ENCODE measurements at places on chromosomes 5 and 9.
A peak's percentile ranks its signal among the peaks of the same experiment; 100 is the strongest.

- DNase-seq: peak; percentile 4
Observed at GRCh38 chr5:133367071-133367786, 245.1 kb downstream of the FSTL4 start.

GRCh38 chr5:66529704-66530103, 66.5 kb upstream of the MAST4 start:
- DNase-seq: no peak

GRCh38 chr5:66186108-66186507, 42.0 kb downstream of the SREK1 start:
- DNase-seq: no peak

DNA sequence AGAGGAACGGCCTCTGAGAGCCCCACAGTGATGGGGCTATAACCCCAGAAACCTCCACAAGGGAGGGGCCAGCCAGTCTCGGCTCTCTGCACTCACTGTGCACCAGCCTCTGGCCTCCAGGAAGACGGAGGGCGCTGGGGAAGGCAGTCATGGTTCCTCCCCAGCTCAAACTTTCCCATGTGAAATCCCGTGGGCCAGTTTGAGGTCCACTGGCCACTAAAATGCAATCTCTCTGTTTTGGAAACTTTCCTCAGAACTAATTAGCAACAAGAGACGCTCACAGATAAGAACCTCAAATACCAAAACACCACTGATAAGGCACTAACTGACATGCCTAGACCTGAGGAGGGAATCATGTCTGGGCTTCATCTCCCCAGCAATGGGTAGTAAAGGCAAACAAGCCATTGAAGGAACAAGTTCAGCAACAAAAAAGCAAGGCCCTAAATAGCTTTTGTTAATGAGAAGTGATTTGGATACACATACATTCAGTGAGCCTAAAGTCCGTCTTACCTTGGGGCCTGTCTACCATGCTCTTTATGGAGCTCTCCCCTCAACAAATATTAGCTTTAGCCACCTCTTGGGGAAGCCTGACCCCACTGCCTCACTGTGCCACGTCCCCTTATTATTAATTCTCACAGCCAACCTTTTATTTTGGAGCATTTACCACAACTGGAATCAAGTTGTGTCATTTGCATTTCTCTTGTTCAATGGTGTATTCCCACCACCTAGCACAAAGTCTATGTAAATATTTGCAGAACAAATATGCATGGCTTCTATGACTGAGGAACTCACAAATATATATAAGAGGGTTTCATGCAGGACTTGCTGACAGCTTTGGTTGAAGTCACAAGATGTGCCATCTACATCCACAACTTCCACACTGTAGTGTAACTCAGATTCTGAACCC, 56.1 kb upstream of the GLRX start:
- DNase-seq: no peak

GRCh38 chr9:71648453-71648852, 119.9 kb downstream of the CEMIP2 start:
- DNase-seq: no peak

GRCh38 chr5:135195270-135195608, 161.2 kb upstream of the PITX1 start:
- no peak for DNase-seq

- DNase-seq: no peak
Observed at GRCh38 chr5:133706506-133707430, 94.4 kb upstream of the FSTL4 start.

GRCh38 chr5:58886315-58887207, 303.7 kb downstream of the RAB3C start:
- peak; percentile 78 for DNase-seq

- no peak for DNase-seq
Observed at GRCh38 chr5:113274836-113275414, 159.9 kb downstream of the TSSK1B start.

DNA sequence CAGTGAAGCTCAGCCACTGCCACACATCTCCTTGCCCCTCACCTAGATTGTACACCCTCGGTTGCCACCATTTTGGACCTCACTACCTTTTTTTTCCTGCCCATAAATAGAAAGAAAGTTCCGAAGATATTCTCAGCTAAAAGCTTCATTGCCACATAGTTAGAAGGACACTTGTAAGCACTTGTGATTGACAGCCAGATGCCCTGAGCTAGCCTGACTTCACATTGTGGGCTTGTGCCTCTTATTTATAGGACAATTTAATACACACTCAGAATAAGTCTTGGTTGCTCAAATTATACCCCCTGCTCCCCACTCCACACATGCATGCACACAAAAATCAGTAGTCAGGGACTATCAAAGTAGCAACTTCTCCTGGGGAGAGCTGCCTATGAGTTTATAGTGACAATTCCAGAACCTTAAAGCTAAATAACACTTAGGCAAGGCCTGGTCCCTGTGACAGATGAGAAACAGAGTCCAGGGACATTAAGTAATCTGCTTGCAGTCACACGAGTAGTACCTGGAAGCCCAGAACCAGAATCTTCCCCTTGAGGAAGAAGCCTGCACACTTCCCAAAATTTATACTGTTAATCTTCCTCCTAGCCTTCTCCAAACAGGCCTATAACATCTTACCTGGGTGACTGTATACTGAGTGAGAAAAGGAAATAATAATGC, 184.8 kb downstream of the BRINP1 start:
- no peak for DNase-seq

GRCh38 chr5:169527863-169528262, 55.7 kb upstream of the SPDL1 start:
- peak; percentile 41 for DNase-seq

- DNase-seq: peak; percentile 72
Observed at GRCh38 chr9:76136986-76137385, 246.5 kb downstream of the PCSK5 start.

- DNase-seq: peak; percentile 83
Observed at GRCh38 chr9:128254855-128255759, 20.7 kb downstream of the GOLGA2 start.

GRCh38 chr5:90792725-90793124, 234.1 kb downstream of the ADGRV1 start:
- DNase-seq: no peak

DNA sequence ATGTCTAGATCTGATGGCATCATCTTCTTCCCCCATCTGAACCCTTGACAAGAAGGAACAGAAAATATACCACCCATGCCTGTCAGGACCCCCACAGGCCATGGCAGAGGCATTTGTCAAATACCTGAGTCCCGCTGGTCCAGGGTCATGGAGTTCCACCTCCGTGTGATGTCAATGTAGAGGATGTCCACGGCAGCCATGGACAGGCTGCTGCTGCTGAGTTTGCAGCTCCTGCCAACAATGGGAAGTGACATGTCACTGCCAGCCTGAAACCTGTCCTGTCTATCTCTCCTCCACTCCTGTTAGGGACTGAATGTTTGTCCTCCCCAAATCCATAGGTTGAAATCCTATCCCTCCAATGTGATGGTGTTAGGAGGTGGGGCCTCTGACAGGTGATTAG, 208.8 kb downstream of the DAB2IP start:
- no peak for DNase-seq

DNA sequence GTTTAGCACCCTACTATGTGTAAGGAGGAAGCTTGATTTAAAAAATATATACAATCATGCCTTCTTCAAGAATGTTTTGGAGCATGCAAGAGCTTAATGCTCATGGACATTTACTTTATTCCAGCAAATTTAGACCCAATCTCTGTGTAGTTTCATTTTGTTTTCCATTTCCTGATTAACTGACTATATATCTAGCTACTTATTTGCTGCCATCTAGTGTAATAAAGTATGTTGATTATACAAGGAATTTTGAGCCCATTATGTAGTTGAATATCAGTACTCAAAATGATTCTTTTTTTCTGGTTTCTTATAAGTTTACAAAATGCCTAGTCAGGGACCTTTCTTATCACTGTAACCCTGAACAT, 100.0 kb upstream of the CCDC152 start:
- DNase-seq: no peak

DNA sequence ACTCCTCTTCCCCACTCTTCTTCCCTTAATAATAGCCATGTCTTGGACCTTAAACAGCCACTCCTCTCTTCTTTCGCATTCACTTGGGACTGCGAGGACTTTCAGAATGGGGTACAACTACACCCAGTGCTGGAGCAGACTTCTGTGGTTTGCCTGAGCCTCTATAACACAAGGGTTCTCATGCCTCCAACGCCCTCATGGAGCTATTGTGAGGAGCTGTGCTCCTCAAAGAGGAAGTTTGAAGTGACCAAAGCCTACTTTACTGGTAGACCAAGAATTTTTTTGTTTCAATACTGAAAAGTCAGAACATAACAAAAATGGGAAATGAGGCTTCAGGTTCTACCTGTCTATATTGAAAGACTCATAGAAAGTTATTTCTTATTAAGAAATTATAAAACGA, 316.4 kb downstream of the PIK3R1 start:
- no peak for DNase-seq

DNA sequence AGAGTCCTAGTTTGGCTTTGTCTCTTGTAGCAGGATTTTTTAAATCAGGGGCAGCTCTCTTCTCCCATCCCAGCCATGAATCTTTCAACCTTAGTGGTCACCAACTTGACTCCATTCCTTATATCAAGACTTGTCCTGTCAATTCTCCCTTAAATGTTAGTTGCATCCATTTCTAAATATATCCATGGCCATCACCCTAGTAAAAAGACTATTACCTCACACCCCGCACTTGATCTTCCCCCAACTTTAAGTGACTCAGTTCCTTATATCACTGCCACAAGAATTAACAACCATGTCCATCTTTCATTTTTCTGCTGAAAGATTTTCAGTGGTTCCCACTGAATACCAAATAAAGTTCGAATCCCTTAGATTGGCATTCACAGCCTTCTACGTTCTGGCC, 67.0 kb downstream of the STX17 start:
- no peak for DNase-seq

DNA sequence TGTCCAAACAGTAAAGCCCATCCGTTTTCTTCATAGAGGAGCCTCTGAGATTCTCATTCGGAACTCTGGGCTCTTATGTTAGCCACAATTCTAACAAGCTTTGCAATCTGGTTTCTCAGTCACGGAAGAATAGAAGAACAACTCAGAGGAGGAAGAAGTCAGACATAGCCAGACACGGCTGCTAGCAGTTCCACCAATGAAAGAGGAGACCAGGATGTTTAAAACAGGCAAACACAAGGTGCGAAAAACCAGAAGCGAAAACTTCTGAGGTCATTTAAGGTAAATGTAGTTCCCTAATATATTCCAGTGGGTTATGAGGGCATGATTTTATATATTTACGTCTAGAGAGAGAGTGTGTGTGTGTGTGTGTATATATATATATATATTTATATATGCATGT, 34.1 kb upstream of the GDNF start:
- DNase-seq: no peak

GRCh38 chr9:128611600-128612394, 44.9 kb downstream of the DYNC2I2 start:
- DNase-seq: no peak

GRCh38 chr5:164652276-164652660, 1146.8 kb downstream of the MAT2B start:
- DNase-seq: no peak

- no peak for DNase-seq
Observed at GRCh38 chr5:168984135-168984675, 316.7 kb downstream of the SLIT3 start.

DNA sequence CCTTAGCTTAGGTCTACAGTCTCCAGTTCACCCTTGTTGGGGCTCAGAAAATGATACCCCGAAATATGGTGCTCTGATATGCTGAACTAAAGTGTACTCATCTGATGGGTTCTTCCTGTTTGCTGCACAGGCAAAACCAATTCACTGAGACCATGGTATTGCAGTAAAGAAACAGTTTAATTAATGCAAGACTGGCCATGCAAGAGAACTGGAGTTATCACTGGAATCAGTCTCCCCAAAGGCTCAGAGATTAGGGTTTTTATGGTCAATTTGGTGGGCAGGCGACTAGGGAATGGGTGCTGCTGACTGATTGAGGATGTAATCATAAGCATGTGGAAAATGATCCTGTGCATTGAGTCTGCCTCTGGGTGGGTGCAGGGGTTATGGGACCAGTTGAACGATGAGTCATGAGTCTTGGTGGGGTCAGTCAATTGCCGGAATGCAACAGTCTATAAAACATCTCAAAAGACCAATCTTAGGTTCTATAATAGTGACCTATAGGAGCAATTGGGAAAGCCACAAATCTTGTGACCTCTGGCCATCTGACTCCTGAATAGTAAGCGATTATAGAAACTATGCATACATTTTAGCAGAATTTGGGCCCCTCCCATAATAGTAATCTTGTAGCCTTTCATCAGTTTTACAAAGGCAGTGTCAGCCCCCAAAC, 113.0 kb upstream of the ANKRD55 start:
- DNase-seq: no peak

- no peak for DNase-seq
Observed at GRCh38 chr5:137122075-137122474, 377.1 kb downstream of the SPOCK1 start.

DNA sequence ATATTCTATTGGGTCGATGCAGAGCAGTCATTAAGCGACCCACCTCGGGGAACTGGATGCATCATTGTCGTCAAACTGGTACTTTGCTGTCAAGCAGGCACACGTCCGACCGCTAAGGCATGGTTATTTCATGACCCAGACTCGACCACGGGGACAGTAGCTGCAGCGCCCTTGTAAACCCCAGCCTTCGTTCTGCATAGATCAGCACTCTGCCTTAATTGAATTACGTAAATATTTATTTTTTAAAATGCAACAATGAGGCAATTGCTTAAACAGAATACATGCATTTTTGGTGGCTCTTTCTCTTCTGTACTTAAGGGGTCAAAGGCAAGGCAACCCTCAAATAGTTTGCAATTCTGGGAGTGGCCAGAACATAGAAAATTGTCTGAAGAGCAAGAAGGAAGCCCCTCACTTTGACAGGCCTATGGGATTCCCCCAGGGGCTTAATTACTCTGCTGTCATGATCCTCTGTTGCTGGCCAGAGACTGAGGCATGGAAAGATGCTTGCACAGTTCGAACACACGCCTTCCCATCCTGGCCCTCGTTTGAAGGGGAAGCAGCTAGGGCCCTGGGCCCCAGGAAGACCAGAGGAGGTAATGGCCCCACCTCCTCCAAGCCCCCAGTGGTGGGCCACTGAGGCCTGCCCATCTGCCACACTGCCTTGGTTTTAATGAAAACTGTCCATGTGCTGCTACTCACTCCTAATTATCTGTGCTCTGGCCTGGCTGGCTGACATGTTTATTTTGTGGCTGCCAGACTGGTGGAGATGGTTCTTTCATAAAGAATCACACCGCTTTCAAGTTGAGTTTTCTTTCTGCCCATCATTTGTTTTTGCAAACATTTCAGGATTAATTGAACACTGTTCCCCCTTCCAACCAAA, 169.7 kb upstream of the MAST4 start:
- DNase-seq: no peak

- DNase-seq: no peak
Observed at GRCh38 chr9:100084734-100085133, 14.1 kb downstream of the ERP44 start.
